NCI-H774 (cell line): ENCODE measurements at places on chromosomes 4 and X.

GRCh38 chrX:10821293-10821692 is 200.9 kb upstream of the MID1 start:
- DNase-seq = no peak

- DNase-seq = no peak
Observed at GRCh38 chrX:30957753-30958152, 68.7 kb upstream of the TAB3 start.

- DNase-seq = no peak
Observed at GRCh38 chr4:7169134-7169533, 23.2 kb upstream of the SORCS2 start.

- DNase-seq = no peak
Observed at GRCh38 chrX:11765449-11765848, 7.4 kb downstream of the MSL3 start.

GRCh38 chr4:144357975-144358374 is 217.5 kb upstream of the GYPA start:
- DNase-seq = no peak

DNA sequence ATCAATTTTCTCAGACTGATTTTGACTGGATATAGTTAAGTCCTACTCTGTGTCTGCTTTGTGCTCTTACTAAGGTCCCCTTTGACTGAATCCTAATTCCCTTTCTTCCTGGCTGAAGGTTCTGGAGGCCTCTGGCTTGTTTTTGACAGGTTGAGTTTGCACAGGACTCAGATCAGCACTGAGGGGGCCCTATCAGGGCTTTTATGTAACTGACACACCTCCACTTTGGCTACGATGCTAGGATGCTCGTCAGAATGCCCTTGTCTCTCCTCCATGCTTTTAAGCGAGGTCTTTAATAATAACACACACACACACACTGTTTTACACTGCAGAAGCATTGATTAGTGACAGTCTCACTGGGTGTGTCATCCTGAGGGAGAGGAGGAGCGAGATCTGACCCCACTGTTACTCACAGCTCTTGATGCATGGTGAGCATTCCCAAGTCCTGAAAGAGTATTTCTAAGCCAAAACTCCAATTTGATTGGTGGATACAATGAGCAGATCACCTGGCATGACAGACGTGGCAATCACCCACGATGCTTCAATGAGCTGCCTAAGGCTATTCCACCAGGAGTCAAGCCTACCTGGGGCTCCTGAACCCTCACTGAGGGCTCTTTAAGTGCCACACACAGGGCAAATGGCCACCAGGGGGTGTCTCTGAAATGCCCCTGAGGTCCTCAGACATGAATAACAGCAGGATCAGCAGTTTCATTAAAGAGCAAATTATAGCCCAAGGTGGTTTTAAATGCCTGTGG is 130.4 kb upstream of the CPEB2 start:
- DNase-seq = no peak
